Fibroblast of upper back skin (primary cell): ENCODE measurements at places on chromosomes 6 and 20.

GRCh38 chr6:15901141-15902115 is 227.5 kb upstream of the MYLIP start:
- no peak for DNase-seq

- DNase-seq = peak; percentile 91
Observed at GRCh38 chr6:80143419-80143937, 37.0 kb downstream of the BCKDHB start.

- DNase-seq = peak; percentile 9
Observed at GRCh38 chr6:107185391-107185970, 70.2 kb upstream of the BEND3 start.

DNA sequence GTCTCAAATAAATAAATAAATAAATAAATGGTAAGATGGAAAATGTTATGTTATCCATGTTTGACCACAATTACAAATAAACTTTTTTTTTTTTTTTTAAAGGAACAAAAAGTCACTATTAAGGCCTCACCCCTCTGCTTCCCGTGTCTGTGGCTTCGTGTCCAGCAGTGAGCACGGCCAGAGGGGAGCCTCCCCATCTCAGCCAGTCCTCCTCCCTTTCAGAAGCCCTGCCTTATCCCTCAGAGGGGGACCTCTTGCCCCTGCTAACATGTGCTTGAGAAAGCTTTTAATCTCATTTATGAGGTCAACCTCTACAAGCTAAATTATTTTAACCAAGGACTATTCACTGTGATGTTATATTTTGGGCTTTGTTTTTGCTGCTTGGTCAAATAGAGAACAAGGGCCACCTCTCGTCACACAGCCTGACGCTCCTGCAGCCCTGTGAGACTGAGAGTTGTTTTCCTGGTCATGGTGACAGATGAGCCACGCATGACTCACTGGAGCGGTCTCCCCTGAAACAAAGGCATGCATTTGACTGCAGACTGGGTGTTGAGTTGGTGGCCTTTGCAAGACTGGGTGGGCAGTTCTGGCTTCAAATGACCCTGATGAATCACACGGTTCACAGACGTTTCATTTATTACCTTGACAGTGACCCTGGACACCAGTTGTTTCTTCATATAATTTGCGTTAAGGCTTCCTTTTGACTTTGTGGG is 131.8 kb downstream of the TIAM2 start:
- peak; percentile 68 for DNase-seq

GRCh38 chr20:46681032-46681854 is 8.0 kb downstream of the TP53RK start:
- peak; percentile 49 for DNase-seq

GRCh38 chr6:37459981-37460800 is 27.2 kb downstream of the CMTR1 start:
- peak; percentile 68 for DNase-seq

DNA sequence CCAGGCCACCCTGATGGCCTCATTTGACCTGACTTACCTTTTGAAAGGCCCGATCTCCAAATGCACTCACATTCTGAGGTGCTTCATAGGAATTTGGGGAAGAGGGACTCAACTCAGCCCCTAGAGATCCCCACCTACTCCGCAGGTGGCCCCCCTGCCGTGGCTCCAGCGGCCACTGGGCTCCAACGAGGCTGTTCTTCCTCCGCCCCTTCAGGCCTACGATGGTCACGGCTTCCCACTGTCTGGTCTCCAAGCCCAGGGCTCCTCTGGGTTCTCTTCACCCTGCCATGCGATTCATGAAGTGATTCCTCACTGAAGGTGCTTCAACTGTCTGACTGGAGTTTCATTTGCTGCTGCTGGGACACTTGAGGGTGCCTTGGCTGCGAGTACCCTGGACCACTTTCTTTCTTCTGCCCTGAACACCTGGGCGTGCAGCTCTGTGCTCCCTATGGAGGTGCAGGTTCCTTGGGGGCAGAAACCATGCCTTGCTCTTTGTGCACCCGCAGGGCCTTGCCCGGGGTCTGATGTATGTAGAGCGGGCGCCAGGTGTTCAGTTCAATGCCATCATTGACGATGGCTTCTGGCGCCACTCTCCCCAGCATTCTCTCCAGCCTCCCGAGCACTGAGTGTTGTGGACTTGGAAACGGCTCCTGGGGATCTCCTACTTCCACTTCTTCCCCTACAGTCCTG is 10.0 kb upstream of the DUSP22 start:
- DNase-seq = no peak
